Small intestine (tissue), 16 donors: ENCODE measurements at places on chromosomes 5 and 9.

DNA sequence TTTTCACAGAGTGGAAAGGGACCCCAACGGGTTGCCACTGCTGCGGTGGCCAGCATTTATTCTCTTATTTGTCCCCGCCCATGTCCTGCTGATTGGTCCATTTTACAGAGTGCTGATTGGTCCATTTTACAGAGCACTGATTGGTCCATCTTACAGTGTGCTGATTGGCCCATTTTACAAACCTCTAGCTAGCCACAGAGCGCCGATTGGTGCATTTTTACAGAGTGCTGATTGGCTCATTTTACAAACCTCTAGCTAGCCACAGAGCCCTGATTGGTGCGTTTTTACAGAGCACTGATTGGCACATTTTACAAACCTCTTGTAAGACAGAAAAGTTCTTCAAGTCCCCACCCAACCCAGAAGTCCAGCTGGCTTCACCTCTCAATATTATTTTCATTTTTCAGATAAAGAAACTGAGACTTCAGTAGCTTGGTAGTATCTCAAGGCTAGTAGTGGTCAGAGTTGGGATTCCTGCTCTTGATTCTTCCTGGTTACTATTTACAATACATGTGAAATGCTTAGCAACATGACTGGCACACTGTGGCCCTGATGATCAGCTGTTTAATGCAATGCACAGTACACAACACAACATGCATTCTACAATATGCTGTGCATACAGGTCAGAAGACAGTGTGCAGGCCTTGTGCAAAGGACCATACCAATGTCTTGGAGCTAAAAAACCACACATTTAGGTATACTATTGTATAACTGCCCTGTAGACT is 63.6 kb upstream of the BOD1 start:
- peak; percentile 16 for DNase-seq

- peak; percentile 93 for DNase-seq
Observed at GRCh38 chr5:170757182-170757601, 26.3 kb upstream of the GABRP start.

DNA sequence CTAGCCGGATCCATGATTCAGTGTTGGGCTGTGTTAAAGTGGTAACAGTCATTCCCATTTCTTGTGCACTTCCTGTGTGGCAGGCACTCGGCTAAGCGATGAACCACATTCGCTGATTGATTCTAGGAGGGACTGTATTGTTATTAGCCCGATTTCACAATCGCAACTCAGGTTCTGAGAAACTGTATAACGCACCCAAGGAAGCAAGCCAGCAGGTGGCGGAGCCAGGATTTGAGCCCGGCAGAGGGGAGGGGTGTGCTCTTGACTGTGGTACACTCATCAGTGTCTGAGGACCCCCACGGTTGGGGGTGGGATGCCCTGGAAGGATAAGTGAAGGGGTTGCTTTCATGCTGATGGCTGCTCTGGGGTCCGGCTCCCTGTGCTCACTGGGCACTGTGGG is 34.7 kb downstream of the LRSAM1 start:
- no peak for DNase-seq

DNA sequence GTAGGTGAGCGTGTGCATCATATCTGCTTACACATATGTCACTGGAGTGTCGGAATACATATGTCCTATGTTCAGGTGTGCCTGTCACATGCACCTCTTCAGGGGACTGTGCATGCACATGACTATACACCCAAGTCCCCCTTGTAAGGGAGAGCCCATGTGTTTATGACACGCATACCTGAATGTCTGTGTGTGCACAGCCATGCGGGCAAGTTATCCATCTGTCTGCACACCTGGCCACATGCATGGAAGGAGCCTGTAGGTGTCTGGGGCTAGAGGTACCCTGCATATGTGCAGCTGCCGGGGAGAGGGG is 622 bp upstream of the RGS14 start:
- no peak for DNase-seq

DNA sequence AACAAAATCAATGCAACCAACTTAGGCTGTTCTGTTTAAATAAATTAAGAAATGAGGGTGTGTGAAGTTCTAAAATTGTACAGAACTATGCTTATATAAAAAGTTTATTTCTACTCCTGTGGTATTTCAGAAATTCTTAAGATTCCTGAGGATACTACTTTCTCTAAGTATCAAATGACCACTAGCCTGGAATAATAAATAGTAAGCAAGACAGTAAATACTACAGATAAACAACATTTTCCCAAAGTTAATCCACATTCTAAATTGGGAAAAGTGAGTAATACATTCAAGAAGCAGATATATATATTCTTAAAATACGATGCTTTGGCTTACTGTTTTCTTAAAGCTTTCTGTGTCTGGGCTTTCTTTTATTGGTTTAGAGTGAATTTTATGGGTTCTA is 29.5 kb downstream of the CCNH start:
- DNase-seq: no peak

- no peak for DNase-seq
Observed at GRCh38 chr5:72036951-72037350, 70.3 kb upstream of the MAP1B start.
